ENCODE measurements at places on chromosomes 1 and 21.

DNA sequence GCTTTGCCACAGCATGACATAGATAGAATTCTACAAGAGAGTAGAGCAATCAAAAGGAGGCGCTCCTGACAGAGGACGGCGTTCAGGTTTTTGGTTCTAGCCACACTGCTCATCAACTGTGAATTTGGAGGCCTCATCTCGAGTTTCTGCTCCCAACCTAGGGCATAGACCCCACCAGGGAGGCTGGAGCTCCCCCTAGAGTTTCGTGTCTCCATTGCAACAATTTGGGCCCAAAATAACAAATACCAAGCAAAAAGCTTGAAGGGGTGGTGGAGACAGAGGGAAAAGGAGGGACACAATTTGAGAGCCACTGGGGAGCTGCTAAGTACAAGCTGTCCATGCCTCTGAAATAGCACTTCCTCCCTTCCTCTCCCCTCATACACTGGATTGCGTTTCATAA lies 297.0 kb downstream of the GPATCH2 start:
- no peak for DNase-seq

- no peak for DNase-seq
Observed at GRCh38 chr1:44408632-44409602, 3.9 kb downstream of the RNF220 start.

DNA sequence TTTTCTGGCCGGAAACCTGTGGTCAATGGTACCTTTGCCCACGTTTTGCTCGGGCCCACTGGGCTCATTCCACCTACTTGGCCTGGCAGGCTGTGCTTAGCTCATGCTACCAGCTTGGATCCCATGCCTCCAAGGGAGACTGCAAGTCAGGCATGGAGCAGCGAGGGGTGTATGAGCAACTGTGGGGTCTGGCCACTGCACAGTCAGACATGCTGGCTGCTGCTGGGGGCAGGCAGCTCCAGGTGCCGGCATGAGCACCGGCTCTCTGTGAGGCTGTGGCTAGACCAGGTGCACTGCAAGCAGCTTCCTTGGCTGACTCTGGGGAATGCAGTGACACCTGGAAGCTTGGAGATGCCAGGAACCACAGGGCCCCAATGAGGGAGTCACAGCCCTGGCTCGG lies 161.1 kb upstream of the DUSP10 start:
- no peak for DNase-seq

GRCh38 chr1:235907187-235907896 lies 40.6 kb upstream of the LYST start:
- DNase-seq = no peak

DNA sequence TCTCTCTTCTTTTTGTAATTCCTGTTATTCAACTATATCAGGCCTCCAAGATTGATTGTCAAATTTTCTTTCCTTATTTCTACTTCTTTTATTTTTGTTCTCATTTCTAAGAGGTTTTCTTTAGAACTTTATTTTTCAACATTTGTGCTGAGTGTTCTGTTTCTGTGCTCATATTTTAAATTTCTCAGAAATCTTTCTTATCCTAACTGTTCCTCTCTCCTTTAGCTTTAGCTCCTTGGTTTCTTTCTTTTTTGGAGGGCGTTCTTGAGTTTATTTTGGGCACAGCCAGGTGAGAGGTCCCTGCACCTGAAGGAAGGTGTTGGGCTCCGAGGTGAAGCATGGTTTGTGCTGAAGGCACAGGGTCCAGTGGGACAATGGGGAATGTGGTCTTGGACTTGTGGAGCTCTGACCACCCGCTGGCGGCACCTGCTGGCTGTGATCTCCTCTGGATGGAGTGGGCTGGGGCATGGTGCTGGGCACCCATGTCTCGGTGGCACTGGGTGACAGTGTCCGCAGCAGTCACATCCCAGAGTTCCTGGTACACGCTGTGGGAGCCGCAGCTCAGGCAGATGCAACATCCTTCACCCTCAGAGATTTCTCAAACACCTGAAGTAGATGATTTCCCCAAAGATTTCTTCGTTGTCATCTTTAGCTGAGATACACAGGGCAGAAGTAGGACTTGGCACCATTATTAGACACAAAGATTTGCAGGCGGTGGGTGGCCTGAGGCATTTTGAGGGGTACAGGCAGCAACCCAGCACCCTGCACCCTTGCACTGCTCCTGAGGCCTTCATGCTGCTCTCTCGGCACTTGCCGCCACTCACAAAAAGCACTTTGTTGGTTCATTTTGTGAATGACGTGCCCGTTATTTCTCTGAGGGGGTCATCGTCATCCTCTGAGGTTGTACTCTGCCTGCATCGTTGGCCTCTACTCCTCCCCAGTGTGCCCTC lies 38.2 kb upstream of the DIP2A start:
- no peak for DNase-seq

- no peak for DNase-seq
Observed at GRCh38 chr21:34983680-34984086, 65.4 kb downstream of the RUNX1 start.

DNA sequence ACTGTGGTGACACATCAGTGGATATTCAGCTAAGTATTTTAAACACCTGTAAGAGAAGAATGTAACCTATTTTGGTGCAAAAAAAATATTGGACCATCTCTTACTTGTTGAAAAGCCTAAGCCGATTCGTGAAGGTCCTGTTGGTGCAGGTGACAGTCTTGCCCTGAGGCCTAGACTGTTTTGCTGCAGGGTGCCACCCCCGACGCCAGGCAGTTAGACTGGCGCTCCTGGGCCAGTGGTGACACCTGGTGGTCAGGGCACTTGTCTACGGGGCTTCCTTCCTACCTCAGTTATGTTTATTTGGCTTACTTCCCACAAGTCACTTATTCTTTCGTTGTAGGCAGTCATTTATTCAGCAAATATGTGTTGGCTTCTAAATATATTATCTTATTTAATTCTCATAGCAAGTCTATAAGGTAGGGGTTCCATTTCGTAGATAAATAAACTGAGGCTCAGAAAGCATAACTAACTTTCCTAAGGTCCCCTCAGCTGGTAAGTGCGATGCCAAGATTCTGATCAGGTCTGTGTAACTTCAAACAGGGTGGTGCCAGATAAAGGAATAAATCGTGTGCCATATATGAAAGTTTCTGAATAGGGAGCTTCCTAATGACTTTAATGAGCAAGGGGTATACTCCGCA lies 1.9 kb downstream of the EEIG2 start:
- peak; percentile 65 for DNase-seq

- no peak for DNase-seq
Observed at GRCh38 chr1:6000444-6001288, 8.4 kb upstream of the NPHP4 start.

DNA sequence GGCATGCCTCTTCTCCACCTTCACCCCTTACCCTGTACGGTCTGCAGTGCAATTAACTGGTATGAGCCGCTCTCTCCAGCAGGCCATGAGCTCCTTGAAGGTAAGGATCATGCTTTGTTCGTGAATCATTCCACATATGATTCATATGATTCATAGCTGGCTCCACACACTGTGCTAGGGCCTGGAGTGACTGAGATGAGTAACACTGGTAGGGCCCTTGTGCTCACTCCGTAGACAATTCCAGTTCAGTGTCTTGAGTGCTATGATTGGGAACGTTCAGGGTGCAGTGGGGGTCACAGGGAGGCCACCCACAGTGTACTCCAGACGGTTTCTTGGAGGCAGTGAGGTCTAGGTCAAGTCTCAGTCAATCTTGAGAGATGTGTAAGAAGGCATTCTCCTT lies 239.8 kb downstream of the LMX1A start:
- no peak for DNase-seq

- no peak for DNase-seq
Observed at GRCh38 chr21:42830456-42831455, 48.6 kb downstream of the WDR4 start.

GRCh38 chr1:92315766-92316599 lies 17.1 kb downstream of the RPAP2 start:
- DNase-seq = peak; percentile 56

DNA sequence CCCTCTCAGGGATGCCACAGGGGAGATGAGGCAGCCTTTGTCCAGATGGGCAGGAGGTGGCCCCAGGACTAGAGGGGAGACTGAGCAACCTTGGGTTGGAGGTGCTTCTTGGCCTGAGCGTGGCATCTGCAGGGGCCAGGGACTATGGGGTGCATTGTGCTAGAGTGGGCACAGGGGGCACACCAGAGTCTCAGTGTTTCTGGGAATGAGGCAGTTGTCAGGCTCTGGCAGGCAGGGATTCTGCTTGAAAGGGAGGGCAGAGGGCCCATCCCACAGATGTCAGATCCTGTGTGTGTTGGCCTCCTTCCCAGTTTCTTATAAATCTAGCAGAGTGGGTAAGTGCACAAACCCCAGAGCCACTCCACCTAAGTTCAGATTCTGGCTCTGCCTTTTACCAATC lies 13.7 kb downstream of the LGR6 start:
- no peak for DNase-seq

DNA sequence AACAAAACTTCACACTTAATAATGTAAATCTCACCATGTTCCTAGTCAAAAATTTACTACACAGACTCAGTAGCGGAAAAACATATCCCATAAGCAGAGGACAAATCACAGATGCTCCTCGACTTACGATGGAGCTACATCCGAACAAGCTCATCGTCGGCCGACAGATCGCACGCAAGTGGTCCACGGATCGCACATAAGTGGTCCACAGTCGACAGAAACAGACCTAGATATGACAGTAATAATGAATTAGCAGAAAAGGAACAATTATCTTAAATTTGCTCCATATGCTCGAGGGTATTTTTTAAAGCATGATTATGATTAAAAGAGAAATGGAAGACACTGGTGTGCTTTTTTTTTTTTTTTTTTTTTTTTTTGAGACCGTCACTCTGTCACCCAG lies 36.3 kb downstream of the WDR4 start:
- DNase-seq = no peak

DNA sequence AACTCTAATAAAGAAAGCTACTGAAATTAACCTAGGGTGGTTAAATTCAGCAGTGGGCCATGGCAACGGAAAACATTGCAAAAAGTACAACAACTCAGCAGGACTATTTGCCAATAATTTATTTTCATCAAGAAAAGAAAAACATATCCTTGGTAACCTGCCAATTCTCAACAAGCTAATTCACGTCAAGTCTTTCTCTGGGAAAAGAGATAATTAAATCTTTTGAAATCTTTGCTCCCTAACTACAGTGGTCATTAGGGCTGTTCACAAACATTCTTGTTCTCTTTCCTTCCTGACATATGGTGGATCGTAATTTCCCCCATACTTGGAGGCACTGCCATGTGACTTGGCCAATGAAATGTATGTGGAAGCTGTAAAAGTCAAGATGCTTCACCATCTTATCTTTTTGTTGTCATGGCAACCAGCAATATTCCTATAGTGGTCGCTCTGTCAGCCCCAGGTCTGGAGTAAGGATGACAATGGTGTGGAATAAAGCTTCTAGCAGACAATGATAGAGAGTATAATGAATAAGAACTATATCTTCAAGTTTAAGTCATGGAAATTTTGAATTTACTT lies 29.6 kb upstream of the ZNF326 start:
- DNase-seq = no peak

GRCh38 chr1:231976231-231976630 lies 349.6 kb downstream of the DISC1 start:
- no peak for DNase-seq

GRCh38 chr21:42411891-42412635 lies 8.4 kb downstream of the UBASH3A start:
- no peak for DNase-seq

DNA sequence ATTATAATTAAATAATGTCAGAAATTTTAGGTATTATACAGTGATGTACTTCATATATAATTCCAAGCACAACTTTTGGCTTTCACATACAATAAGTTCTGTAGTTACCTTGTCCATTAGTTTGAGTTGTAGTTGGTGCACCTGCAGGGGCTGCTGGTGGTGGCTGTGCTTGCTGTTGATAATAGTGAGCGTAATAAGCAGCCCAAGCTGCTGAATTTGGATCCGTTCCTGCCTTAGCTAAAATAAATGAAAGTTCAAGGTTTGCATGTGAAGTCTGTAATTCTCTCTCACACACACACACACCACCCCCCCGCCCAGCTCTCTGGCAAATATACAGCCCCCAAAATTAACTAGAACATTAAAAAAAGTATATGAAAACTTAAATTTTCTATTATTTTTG lies 22.4 kb downstream of the FUBP1 start:
- no peak for DNase-seq

DNA sequence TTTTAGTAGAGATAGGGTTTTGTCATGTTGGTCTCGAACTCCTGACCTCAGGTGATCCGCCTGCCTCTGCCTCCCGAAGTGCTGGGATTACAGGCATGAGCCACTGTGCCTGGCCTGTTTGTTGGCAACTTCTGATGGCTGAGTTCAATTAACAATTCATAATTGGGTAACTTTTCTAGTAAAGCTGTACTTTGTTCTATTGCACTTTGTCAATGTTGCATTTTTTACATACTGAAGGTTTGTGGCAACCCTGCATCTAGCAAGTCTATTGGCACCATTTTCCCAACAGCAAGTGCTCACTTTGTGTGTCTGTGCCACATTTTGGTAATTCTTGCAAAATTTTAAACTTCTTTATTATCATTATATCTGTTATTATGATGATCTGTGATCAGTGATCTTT lies 64.5 kb upstream of the USP24 start:
- no peak for DNase-seq

DNA sequence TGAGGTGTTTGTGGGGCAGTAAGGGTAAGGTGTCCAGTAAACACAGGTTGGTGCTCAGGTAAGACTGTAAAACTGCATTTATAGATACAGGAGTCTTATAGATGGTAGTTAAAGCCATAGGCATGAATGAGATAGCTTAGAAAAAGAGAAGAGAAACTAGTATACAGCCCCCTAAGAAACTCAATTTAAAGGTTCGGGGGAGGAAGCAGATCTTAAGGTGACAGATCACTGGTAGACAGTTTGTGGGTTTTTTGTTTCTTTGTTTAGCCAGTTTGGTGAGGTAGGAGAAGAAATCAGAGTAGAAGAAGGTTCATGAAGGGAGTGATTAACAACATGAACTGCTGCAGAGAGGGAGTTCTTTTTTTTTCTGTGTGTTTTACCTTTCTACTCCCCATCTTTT lies 6.1 kb upstream of the AGO3 start:
- DNase-seq = no peak

DNA sequence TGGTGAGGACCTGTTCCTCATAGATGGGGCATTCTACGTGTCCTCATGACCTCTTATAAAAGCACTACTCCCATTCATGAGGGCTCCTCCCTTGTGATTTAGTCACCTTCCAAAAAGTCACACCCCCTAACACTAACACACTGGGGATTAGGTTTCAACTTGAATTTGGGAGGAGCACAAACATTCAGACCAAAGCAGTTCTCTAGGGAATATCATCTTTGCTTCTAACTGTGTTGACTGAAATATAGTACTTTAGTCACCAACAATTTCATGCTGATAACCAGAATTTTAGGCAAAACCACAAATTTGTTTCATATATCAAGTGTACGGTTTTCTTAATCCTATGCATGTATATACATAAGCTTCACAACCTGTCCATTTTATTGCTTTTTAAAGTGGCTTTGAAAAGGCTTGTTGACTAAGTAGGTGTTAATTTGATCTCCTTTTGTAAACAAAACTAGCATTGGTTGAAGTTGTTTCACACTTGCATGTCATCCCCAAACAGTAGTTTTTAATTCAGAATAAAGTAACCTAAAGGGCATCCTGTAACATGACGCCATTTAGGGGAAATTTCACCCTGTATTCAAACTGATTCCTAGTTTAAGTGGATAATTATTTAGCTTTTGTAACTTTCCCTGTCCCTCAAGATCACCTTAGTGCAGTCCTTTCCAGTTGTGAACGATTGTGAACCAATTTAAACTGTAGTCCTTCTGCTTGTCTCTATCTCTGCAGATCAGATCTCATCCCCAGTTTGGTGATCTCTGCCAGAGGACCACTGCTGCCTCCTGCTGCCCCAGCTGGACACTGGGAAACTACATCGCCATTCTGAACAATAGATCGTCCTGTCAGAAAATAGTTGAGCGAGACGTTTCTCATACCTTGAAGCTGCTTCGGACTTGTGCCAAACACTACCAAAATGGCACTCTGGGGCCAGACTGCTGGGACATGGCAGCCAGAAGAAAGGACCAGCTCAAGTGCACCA lies 141.1 kb downstream of the TLR5 start:
- no peak for DNase-seq
